Omental fat pad (tissue), 4 donors: ENCODE measurements at places on chromosomes 7 and 10.

GRCh38 chr7:86091369-86091768 lies 552.3 kb upstream of the GRM3 start:
- DNase-seq = no peak

DNA sequence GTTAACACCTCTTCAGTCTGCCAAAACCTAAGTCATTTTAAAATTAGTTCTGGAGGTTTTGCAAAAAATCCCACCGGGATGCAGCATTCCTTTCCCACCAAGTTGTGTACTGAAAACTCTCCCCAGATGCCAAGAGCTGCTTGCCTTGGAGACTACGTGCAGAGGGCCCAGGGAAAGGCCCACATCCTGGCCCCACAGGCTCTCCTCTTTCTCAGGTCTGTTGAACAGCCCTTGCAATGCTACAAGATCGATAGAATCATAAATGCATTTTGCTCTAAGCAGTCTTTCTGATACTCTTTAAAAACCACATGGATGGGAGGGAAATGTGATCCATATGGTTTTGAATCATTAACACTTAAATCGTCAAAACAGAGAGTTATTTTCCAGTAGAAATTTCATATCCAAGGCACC lies 126.7 kb upstream of the ZMIZ1 start:
- DNase-seq = no peak

DNA sequence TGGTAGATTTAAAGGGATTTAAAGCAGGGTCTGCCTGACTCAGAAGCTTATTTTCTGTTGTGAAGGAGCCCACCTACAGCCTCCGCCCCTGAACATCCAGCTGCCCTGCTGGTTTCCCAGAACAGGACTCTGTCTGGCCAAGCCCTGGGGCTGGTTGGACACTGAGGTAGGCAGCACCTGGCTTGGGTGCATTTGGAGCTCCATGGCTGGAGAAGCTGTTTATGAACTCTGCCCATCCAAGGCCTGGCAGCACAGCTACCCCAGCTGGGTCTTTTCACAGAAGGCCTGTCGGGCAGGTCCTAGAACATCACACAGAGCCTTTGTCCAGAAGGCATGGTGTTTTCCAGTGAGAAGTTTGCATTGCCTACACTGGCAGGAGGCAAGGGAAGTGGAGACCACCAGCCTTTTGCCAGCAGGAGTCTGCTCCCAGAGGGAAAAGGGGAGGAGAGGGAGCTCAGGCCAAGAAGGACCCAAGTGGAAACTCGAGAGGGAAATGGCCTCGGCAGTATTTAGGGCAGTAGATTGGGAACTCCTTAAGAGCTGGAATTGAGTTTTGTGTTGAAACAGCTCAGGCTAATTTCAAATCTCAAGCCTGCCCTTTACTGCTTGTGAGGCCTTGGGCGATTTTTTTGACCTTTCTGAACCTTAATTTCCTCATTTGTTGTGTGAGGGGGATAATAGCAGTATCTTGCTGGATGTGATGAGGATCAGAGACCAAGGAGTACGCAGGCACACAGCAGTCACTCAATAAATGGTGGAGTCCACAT lies 12.3 kb upstream of the PDCD4 start:
- no peak for DNase-seq

DNA sequence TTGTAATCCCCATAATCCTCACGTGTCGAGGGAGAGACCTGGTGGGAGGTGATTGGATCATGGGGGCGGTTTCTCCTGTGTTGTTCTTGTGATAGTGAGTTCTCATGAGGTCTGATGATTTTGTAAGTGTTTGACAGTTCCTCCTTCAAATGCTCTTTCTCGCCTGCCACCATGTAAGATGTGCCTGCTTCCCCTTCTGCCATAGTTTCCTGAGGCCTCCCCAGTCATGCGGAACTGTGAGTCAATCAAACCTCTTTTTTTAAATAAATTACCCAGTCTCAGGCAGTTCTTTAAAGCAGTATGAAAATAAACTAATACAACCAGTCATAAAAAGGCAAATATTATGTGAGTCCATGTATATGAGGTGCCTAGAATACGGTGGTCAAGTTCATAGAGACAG lies 87.5 kb downstream of the FRMD4A start:
- DNase-seq = no peak

- no peak for DNase-seq
Observed at GRCh38 chr7:84637568-84638338, 443.2 kb upstream of the SEMA3A start.

DNA sequence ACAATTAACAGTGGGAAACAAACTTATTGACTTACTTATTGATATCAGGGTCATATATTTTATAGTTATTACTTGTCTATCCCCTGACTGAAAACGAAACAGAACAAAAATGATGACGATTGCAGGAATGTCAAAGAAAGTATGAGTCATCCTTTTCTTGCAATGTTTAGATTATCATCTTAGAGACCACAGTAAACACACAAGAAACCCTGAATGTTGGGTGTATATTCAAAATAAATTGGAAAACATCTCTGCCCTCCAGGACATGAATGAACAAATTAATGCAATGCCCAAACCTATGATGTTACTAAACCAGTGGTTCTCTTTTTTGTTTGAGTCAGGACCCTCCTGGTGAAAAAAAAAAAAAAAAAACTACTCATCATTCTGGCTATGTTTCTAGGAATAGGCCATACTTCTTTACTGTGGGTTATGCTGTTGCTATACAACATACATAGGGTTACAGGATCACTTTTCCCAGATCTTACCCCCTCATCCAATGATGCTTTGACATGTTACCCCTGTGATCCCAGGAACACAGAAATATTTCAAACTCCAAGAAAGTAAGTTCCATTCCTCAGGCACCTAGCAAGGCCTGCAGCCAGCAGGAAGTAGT lies 623.4 kb upstream of the IGFBP3 start:
- no peak for DNase-seq

DNA sequence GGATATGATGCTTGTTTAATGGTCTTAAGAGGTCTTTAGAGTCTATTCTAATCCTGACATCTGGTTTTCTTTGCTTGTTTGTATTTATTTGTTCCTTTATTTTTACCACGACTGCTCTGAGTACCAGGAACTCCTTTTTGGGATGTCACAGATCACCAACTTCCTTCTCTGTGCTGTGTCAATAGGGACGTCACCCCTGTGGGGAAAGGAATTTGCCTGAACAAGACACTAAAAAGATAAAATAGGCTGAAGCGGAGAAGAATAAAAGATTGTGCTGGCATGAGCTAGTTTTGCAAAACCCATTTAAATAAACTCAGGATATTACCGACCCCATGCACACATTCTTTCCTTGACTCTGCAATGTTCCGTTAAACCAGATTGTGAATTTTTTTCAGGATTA lies 27.7 kb downstream of the MGMT start:
- DNase-seq = no peak

DNA sequence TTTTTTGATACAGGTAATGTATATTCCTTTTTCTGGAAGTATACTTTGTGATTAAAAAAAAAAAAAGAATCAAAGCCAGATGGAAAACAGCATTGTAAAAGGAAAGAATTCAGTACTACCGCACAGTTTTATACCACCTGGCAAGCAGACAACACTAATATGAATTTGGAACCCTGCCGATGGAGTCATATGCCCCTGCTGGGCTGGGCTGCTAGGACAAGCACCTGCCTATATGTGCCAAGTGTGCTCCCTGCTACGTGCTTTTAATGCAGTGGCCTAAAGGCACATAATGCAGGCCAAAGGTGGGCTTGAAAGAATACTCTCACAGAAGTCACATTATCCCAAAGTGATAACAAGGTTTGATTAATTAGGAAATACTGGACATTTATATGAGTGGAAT lies 29.8 kb upstream of the WAC start:
- DNase-seq = no peak

DNA sequence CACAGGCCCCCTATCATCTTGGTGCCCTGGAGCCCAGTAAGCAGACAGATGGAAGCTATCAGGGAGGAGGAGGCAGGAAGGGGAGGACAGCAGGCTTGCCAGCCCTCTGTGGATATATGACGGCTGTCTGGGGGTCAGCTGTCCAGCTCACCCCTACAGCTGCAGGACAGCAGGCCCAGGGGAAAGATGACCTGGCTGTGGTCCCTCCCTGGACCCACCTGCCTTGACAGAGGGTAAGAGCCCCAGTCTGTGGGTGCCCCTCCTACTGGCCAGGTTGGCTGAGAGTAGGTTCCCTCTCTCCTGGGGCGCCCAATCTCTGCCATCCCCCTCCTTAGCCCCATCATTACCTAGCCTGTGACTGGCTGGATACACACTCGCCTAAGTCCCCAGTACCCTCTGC lies 62.5 kb downstream of the C10orf143 start:
- no peak for DNase-seq

- no peak for DNase-seq
Observed at GRCh38 chr7:36038063-36038721, 114.9 kb upstream of the EEPD1 start.

DNA sequence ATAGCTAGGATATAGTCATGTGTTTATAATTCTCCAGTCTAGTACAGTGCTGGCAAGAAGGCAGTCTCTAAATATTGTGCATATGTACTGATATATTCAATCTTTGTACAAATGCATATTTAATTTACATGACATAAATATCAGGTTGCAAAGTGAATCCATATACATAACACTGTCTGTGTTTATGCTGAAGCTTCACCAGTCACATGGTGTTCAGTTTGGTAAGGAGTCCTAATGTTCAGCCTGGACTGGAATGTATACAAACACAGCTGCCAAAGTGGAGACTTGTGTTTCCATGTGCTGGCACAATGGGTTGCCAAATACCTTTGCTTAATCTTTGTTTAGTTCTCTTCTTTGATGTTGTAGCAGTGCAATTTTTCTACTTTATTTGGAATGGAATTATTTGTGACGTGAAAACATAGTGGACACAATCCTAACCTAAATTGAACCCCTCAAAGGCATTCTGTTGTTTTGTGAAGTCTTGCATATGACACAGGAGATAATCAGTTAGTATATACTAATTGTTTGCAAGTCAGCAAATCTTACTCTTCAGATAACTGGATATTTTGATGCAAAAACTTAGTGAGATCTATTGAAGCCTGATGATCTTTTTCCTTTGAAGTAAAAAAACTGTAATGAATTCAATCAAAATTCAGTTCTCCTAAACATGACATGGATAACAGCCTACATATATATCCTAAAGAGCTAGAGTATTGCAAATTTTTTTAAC lies 17.3 kb upstream of the ARL4A start:
- no peak for DNase-seq

DNA sequence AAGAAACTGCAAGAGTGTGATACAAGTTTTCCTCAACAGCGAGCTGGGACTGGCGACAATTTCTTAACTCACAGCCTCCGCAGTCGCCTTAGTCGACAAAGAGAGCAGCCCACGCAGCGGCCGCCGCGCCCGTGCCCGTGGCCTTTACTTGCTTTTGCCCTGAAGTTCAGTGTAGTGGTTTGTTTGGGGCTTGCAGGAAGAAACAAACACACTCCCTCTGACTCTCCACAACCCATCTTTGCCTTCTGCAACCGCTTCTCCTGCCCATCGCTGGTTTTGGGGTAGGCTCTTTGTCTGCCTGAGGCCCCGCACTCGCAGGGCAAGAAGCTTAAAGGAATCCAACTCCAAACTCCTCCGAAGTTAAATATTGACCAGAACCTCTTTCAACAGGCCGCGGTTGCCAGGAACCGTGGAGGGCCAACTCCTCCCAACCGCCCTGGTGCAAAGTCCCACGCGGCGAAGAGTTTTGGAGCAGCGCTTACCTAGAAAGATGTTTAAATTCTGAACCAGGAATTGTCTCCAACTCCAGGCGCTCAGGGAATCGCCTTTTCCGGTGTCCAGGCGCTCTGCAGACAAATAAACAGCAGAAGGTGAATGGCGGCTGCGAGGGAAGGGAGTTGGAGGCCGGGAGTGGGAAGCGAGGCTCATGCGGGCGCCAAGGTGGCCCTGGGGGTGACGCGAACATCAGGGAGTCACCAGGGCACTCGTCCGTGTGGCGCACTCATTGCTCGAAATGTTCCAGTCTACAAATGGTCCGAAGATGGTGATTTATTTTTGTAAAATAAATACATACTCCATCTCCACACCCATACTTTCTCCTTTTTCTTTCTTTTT lies 8.3 kb downstream of the HOXA4 start:
- no peak for DNase-seq

DNA sequence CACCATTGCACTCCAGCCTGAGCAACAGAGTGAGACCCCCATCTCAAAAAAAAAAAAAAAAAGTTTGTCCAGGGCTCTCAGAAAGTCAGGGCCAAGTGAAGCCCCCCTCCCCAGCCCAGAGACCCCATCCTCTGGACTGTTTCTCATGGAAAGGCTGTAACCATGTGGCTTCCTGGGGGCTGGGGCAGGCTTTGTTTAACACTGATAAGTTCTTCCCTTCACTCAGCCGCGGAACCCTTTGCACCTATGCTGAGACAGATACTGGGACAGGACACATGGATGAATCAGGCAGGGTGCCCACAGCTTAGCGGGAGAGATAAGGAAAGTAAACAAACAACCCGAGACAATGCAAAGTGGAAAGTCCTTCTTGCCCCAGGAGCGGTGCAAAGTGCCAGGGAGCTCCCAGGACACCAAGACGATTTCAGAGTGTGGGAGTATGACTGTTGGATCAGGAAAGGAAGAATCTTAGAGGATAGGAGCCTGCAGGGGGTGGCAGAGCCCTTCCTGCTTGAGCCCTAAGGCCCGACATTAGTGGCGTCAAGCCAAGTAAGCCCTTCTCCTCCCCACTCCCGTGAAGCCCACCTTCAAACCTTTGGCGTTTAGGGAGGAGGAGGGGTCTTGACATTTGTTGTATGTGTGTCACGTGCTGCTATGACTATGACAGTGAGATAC lies 11.6 kb downstream of the MLXIPL start:
- no peak for DNase-seq

DNA sequence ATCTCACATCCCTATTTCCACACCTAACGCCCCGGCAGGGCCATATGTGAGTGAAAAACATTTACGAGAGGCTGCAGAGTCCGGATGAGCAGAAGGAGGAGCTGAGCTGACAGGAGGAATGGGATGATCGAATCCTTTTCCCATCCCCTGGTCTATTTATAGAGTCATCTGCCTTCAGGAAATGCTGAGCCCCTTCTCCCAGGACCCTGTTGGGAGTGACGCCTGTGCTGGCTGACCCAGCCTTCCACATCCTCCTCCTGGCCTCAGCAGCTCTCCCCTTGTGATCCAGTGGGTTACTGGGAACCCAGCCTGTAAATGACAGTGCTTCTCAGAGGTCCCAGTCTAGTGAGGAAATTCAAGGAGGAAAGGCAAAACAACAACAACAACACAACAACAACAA lies 16.6 kb downstream of the DENND2A start:
- DNase-seq = no peak

DNA sequence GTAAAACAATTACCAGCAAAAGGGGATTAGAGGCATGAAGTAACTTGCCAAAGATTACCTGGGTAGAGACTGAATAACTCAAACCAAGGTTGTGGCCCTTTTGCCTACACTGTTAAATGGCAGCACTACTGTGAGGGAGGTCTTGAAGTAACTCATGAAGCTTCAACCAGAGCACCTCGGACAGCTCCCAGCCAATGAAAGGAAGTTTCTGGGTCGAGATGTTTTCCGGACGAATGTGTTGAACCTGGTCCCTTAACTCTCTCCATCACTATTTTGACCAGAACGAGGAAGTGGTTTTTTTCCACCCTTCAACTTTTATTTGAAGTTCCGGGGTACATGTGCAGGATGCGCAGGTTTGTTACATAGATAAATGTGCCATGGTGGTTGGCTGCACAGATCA lies 133.6 kb upstream of the PRKCQ start:
- DNase-seq = no peak

GRCh38 chr10:38038107-38038931 lies 27.8 kb downstream of the ZNF33A start:
- no peak for DNase-seq

GRCh38 chr7:111788286-111789047 lies 226.2 kb upstream of the IMMP2L start:
- no peak for DNase-seq
